ENCODE measurements at places on chromosomes 11 and 22.
A peak's percentile ranks its signal among the peaks of the same experiment; 100 is the strongest.

DNA sequence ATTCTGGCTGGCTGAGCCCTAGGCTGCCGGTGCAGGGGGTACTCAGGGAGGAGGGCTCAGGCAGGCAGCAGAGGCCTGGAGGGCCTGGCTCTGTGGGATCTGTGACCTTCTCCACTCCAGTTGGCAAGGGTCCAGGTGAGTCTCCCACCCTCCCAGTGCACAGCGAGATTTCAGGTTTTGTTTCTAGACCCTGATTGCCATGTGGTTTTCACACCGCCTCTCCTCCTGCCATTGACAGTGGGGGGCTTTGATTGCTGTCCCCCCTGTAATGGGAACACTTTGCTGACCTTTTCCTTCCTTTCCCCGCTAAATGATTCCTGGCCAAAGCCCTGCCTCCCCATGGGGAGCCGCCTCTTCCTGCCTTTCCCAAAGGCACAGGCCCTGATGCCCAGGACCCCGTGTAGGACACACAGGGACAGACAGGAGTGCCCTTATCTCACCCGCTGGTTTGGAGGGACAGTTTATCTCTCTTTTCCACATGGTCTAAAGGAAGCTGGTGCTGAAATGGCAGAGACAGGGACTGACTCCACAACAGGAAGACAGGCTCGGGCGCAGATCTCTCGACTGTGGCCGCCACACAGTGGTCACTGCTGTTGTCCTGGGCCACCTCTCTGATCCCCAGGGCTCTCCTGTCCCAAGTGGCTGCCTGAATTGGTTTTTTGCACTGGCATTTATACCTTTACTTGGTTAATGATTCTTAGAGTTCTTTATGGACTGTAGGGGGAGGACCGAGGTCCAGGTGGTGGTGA lies 43.4 kb downstream of the BCR start:
- no peak for DNase-seq

- no peak for DNase-seq
Measured at GRCh38 chr22:49208004-49208402, 619.7 kb downstream of the BRD1 start.

- no peak for DNase-seq
Measured at GRCh38 chr22:31098632-31099110, 8.7 kb downstream of the SELENOM start.

- DNase-seq, result no peak
Measured at GRCh38 chr11:32039149-32039548, 51.7 kb upstream of the RCN1 start.

DNA sequence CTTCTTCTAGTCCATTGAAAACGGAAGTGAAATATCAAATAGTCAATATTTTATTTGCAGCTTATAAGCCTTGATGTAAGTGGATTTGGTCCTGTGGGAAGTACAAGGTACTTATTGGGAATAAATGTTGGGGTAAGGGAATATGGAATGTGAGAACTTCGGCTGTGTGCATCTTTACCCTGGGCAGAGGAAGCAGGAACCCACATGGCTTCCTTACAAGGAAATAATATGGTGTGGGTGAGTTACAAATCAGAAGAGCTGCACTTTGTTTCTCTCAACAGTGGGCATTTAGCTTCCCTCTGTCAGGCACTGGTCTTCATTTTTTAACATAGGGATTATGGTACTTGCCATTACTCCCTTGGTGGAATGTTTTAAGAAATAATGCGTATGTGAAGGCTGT lies 77.9 kb downstream of the SCN3B start:
- no peak for DNase-seq

GRCh38 chr11:72762641-72763304 lies 10.6 kb upstream of the ARAP1 start:
- no peak for DNase-seq

GRCh38 chr11:73401217-73401923 lies 25.2 kb downstream of the RELT start:
- no peak for DNase-seq

- DNase-seq, result no peak
Measured at GRCh38 chr22:39252461-39253434, 8.0 kb upstream of the PDGFB start.

DNA sequence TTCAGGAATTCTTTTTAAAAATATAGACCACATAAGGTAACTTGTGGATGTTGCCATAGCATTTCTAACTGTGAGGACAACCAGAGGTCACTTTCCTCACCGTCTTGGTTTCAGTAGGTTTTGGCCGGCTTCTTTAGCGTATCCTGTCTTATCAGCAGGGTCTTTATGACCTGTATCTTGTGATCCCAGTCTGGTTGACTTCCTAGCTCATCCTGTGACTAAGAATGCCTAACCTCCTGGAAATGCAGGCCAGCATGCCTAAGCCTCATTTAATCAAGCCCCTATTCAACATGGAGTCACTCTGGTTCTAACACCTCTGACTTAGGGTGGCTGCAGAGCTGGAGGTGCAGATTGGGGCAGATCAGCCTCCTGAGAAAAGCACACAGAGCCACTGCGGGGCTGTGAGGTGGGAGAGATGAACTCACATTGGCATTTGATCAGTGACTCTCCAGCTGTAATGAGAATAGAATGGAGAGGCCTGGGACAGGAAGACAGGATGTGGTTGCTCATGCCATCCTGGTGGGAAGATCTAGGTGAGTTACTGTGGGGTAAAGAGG lies 41.1 kb upstream of the TOP3B start:
- no peak for DNase-seq

DNA sequence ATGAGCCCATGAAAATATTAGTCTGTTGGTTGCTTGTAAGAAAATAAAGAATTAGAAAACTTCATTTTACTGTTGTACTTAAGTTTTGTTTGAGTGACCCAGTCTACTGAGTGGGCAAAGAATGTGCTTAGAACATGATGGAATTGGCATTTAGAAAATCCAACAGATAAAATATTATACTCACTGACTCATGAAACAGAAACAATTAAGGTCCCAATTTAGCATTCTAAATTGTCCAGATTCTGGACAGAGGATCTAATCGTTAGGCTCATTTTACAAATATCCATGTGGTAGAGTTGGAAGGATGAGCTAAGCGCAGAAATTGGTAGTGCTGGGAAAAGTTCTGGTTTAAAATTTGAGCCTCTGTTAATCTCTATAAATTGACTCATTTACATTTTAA lies 45.4 kb downstream of the METTL15 start:
- no peak for DNase-seq

GRCh38 chr11:36534276-36534840 lies 24.3 kb upstream of the TRAF6 start:
- no peak for DNase-seq

DNA sequence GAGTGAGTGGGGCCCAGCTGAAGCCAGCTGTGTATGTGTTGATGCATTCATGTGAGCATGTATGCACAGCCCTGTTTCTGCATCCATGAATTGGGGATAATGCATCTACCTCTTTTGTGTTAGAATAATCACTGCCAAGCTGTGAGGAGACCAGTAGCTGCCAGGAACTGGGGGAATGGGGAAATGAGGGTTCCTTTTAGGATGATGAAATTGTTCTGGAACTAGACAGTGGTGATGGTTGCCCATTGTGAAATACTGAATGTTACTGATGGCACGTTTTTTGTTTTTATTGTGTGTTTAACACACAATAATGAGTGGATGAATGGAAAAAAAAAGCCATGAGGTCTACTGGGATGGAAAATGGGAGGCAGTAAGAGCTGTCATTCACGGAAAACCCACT lies 45.3 kb upstream of the WNT11 start:
- DNase-seq, result no peak

DNA sequence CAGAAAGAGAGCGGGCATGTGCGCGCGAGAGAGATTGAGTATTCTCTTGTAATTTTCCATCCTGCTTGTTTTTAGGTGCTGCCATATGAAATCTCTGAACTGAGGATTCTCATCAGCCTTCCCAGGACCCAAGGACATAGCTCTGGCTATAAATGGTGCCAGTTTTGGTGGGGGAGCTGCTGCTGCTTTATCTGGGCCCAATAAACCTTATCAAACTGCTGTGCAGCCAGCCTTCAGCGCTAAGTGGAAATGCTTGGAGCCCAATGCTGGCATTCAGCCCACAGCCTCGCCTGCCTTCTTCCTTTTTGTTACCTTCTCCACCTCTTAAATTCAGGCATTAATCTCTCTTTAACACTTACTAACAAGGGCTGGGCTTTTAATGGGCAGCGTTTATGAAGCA lies 2.4 kb upstream of the ZBTB16 start:
- DNase-seq, result peak; percentile 32

- peak; percentile 5 for DNase-seq
Measured at GRCh38 chr11:21653951-21654421, 538.9 kb upstream of the ANO5 start.

- DNase-seq, result no peak
Measured at GRCh38 chr11:12099132-12099873, 11.1 kb upstream of the MICAL2 start.

- no peak for DNase-seq
Measured at GRCh38 chr11:18013790-18014507, 1.1 kb upstream of the SERGEF start.

- no peak for DNase-seq
Measured at GRCh38 chr11:45298718-45299117, 12.6 kb upstream of the SYT13 start.

- no peak for DNase-seq
Measured at GRCh38 chr11:131656179-131656838, 285.9 kb downstream of the NTM start.

DNA sequence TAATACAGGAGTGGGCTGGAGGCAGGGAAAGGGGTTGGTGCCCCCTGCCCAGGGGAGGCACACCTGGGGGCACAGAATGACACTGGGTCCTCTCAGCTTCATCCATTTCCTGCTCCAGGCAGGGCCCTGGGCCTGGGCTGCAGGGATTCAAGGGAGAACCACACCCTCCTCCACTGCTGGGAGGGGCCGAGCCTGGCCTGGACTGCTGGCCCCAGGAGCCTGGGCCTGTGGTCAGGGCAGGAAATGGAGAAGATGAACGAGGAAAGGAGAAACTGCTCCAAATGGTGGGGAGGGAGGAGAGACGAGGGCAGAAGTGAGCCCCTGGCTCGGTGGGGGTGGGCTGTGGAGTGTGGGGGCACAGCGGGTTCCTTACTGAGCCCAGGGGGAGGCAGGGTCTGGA lies 38.1 kb upstream of the KCNQ1OT1 start:
- DNase-seq, result no peak

DNA sequence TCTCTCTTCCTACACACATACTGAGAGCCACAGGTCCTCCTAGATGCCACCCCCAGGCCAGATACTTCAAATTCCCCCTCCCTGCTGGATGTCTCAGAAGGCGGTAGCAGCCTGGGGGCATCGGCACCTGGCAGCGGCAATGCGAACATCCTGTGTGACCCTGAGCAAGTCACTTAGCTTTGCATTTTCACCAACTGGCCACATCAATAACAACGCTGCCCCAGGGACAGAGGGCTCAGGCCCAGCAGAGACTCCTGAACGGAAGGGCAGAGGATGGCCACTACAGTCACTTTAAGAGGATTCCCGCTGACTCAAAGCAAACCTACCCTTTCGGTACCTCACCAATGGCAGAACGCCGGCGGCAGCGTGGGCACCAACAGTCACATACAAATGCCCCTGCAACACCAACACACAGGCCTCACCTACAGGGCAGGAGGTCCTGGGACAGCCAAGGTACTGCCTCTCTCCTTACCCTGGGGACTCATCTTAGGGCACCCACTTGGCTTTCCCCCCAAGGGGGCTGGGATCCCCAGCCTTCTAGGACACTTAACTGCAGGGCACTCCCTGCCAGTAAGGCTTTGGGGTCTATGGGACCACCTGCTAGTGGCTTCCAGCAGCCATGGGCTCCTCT lies 1.6 kb downstream of the LMO1 start:
- DNase-seq, result no peak

DNA sequence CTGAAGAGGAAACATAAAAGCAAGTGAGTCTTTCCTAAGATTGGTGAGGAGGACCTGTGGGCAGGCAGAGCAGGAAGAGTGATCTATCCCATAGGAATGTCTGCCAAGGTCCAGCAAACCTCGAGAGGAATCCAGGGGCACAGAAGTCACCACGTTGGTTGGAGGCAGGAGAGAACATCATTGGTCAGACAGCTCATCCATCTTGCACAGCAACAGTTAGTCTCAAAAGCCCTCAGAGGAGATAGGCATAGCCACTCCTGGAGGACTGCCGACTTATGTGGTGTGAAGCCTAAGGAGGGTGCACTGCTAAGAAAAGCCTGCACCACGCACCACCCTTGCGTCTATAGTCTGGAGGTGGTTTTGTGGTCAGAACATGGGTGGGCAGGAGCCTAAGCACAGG lies 109.1 kb downstream of the RASSF10 start:
- DNase-seq, result no peak

DNA sequence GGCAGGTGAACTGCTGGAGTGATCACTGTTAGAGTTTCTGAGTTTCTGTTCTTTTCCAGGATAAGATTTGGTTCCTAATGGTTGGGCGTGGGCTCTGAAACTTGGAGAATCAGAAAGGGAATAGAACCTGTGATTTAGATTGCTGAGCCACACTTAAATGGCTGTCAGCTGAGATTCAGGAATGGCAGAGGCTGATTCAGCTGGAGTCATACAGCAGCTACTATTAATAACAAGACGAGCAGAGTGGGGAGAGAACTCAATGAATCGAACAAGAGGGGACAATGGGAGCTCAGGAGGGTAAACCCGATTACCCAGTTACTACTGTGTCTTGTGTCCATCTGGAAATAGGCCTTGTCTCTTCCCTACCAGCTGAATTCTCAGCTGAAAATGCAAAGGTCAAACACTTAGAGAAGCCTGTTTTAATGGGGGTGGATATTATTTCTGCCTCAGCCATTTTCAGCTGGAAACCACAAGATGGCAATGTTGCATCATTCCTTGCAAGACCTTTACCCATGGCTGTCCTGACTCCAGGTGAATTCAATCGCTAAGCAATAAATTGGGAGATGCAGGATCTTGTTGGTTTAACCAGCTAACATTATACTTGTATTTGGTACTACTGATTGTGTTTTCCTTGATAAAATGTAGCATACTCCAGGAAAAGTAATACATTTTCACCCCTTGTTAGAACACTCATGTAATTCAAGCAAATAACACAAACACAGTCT lies 104.5 kb upstream of the RAG2 start:
- DNase-seq, result peak; percentile 70

GRCh38 chr11:73159297-73159696 lies 17.2 kb upstream of the FCHSD2 start:
- DNase-seq, result no peak

DNA sequence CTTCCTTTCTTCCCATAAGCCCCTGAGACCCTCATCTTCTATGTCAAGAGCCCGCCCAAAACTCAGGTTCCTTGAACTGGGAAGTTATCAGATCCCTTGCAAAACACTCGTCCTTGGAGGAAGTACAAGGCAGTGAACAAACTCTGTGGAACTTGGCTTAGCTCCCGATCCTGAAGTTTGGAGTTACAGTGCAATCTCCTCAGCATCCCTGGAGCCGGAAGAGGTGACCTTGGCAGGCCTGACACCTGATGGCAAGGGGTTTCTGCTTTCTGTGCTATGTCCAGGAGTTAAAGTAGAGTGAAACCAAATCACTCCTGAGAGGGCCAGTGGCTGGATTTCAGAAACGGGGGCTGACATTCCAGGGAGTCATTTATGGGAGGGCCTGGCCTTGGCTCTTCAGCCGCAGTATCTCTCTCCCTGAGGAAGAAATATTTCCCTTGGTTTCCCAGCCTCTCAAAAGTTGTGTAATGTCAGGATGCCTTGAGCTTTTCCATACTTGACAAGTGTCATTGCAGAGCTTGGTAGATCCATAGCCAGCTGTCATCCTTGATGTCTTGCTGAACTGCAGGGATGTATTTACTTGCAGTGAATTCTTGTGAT lies 1.9 kb upstream of the GRAMD1B start:
- no peak for DNase-seq

- DNase-seq, result no peak
Measured at GRCh38 chr11:105942921-105943320, 79.1 kb downstream of the MSANTD4 start.

- peak; percentile 18 for DNase-seq
Measured at GRCh38 chr11:67022961-67023956, at the start of gene SYT12. Gene SYT12 (plus strand): TSS chr11:67023134. CDS start chr11:67030145, 7,011 bp downstream.

Measured in neuronal stem cell (in vitro differentiated cells).